ENCODE measurements at places on chromosomes 11 and 22.
A peak's percentile ranks its signal among the peaks of the same experiment; 100 is the strongest.

DNA sequence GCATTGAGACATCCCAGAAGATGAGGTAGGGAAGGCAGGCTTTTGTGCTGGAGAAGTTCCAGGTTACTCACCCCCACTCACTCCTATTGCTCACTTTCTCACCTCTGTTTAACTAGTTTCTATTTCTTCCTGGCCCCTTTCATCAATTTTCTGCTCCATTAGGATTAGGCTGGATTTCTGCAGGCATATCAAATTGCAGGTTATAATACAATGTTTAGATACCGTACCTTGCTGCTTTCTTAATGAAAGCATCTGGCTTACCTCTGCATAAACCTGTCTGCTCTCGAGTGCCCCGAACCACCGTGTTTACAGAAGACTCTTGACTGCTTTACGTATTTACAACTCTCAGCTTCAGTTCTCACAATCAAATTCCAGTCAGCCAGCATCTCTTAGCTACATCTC, 173.7 kb downstream of the ADAMTS15 start:
- no peak for DNase-seq

DNA sequence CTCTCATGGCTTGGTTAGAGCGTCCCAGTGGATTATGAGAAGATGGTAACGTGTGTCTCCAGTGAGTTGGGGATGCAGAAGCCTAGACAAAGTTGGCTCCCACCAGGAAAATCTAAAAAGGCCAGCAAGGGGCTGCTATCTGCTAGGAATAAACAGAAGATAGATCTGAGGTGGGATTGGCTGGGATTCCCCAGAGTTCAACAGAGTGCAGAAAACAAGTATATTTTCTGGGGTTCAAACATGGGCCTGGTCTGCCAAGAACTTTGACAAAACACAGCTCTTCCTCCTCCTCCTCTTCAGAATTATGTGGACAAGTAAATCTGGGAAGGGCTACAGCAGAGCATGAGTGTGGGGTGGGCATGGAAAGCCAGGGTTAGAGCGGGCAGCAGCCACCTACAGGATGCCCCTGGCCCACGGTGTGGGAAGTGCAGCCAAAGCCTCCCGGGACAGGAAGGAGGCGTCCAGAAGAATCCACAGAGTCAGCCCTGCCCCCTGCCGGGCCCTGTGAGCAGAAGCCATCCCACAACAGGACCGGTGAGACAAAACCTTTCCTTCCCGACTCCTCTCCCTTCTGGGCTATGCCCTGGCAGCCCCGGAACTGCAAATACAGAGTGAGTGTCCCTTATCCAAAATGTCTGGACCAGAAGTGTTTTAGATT, 67.1 kb downstream of the CD82 start:
- DNase-seq, result peak; percentile 61

DNA sequence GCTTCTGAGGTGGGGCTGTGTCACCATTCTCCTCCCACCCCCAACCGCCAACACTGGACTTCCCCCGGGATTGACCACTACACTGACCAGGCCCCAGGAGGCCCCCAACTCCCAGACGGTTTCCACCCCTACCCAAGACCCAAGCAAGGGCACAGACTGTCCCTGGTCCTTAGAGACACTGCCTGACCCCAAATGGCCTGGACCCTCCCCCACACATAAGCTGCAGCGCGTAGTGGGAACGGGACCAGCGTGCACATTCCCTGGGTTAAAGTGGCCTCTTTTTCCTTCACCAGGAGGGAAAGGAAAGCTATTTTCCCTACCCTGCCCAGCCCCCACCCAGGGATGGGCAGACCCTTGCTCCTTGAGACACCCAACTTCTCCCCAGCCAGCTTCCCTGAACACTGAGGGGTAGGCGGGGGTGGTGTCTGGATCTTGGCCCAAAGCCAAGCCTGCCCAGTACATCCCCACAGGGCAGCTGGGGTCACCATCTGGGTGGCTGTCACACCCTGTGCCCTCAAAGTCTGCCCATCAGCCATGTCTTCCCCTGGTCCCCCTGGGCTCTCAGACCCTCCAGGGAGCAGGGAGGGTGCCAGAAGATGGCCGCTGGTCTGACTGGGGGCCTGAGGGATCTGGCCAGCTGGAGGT, 1.6 kb upstream of the MAPK12 start:
- no peak for DNase-seq

- peak; percentile 68 for DNase-seq
Measured at GRCh38 chr11:132114185-132114584, 743.8 kb downstream of the NTM start.

GRCh38 chr22:31346255-31346732, at the start of gene PATZ1:
TSS of gene PATZ1 (minus strand) at chr22:31346346. CDS start at chr22:31345602, 744 bp downstream.
- DNase-seq, result no peak

GRCh38 chr11:24585192-24585591, 88.3 kb downstream of the LUZP2 start:
- DNase-seq, result no peak

DNA sequence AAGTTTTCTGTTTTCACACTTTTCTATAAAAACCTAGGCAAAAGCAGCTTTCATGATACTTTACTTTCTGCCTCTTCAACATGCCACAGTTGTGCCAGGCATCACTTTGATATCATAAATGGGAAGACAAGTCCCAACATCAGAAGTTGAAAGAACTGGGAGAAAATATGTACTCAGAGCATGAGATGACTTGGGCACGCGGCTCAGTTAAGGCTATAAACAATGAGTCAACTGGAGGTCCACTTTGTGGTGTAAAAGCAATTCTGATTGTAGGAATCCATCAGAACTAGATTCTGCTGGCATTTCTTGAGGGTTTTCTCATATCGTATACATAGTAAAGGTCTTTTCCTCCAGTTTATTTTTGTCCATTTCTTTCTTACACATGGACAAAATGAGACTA, 109.7 kb upstream of the USP47 start:
- no peak for DNase-seq

DNA sequence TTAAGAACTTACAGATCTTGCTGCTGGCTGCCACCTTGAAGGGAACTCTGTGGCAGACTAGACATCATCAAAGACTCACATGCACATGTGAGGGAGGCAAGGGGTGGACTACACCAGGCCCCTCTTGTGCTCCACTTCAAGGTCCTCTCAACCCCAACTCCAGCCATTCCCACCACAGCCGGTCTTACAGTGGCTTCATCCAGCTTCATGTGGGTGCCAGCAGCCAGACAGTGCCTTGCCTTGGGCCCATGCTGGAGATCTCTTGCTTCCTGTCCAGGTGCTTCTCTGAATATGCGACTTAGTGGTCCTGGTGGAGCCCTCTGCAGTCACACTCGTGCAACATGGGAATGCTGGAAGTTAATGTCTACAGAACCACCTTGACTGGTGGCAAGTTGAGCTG, 44.6 kb upstream of the WNT7B start:
- no peak for DNase-seq

GRCh38 chr11:128550261-128550821, 37.0 kb downstream of the ETS1 start:
- no peak for DNase-seq

DNA sequence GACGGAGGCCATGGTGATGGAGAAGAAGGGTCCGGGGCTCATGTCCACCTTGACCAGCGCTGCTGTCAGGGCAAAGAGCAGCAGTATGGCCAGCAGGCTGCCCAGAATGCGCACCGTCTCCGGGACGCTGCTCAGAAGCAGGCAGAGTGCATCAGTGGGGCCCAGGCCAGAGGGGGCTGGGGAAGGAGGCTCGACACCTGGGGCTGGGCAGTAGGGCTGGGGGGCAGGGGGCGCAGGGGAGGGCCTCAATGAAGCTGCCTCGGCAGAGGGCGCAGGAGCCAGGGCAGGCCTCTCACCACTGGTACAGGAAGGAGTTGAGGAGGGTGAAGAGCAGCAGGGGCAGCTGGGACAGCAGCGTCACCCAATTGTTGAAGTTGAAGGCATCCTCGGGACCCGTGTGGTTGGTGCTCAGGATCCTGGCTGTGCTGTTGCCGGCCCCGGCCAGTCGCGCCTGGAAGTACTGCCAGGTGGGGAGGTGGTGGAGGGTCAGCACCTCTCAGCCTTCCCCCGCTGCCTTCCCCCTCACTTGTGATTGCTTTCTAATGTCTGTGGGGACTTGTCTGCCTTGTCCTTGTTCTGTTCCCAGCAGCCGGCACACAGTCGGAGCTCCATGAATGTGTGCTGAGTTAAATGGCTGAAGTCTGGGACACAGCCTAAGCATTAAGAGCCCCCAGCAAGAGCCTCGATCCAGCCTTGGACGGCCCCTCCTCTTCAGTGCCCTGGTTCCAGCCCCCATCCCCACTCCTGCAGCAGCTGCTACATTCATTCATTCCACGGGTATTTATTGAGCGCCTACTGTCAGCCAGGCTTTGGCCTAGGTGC, 2.3 kb downstream of the SLC29A2 start:
- DNase-seq, result peak; percentile 40

DNA sequence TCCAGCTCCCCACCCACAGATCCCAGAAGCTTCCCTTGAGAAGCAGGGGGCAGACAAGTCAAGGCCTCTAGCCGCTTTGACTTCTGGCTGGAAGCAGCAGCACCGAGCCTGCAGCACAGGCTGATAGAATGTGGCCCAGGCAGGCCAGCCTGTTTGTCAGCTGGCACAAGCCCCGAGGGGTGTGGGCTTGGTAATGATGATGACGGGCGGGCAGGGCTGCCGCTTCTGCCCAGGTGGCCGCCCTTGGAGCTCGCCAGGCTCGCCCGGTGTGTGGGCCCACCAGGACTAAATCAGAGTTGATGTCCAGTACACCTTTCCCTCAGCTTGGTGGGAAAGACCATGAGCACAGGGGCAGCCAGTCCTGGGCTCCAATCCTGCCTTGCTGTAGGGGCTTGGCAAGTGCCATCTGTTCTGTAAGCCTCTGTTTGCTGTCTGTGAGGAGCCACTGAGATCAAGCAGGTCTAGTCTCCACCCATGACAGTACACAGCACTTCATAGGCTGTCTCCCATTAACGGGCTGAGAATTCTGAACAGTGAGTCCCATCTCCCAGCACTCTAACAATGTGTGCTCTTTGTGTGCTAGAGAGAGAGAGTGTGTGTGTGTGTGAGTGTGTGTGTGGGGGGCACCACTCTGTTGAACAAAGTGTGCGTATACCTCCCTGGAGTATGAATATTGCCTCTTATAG, 26.8 kb downstream of the MICAL2 start:
- no peak for DNase-seq

- DNase-seq, result no peak
Measured at GRCh38 chr11:43689167-43689566, 8.6 kb downstream of the HSD17B12 start.

GRCh38 chr11:12439615-12440014, 62.2 kb downstream of the PARVA start:
- DNase-seq, result no peak

GRCh38 chr11:8045839-8046238, 35.2 kb upstream of the TUB start:
- DNase-seq, result no peak

DNA sequence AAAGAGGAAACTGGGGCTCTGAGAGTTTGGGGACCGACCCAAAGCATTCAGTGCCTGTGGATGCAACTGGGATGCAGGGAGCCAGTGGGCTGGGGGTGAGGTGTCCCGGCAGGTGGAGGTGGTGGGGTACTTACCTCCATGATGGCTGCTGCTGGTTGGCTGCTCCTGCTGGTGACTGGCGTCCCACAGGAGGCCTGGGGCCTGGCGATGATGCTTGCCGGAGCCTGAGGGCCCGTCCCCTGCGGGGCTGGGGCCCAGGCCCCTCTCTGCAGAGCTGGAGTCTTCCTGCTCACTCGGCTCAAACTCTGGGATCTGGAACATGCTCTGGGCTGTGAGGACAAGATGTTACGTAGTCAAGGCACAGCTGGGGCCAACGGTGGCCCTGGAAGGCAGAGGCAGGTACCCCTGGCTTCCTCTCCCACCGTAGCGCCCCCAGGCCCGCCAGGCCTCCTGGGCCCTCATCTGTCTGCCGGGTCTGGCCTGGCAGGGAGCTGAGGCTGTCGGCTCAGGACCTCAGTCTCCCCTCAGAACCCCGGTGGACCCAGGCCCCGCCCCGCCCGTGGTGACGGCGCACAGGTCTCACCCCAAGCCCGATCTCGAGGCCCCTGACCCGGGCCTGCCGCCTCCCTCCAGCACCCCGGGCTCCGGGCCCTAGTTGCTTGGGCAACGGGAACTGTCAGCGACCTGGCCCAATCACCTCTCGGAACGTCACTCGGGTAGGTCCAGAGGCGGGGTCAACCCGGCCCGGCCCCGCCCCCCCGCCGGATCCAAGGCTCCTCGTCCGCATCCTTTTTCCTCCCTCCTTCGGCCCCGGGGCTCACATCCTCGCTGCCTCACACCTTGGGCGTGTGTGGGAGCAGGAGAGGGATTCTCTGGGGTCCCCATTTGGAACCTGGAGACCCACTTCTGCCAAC, at the start of gene BAD:
Gene BAD (minus strand): TSS at position 618 of the 914 bp plus-strand sequence. CDS start 297 bp downstream, at position 321.
- DNase-seq, result peak; percentile 97

- no peak for DNase-seq
Measured at GRCh38 chr11:120651836-120652235, 140.3 kb downstream of the GRIK4 start.

- no peak for DNase-seq
Measured at GRCh38 chr11:59205648-59206047, 7.1 kb downstream of the MPEG1 start.

- DNase-seq, result no peak
Measured at GRCh38 chr11:45765107-45765668, 39.8 kb upstream of the SLC35C1 start.

- no peak for DNase-seq
Measured at GRCh38 chr11:67998150-67999045, 5.5 kb downstream of the UNC93B1 start.

DNA sequence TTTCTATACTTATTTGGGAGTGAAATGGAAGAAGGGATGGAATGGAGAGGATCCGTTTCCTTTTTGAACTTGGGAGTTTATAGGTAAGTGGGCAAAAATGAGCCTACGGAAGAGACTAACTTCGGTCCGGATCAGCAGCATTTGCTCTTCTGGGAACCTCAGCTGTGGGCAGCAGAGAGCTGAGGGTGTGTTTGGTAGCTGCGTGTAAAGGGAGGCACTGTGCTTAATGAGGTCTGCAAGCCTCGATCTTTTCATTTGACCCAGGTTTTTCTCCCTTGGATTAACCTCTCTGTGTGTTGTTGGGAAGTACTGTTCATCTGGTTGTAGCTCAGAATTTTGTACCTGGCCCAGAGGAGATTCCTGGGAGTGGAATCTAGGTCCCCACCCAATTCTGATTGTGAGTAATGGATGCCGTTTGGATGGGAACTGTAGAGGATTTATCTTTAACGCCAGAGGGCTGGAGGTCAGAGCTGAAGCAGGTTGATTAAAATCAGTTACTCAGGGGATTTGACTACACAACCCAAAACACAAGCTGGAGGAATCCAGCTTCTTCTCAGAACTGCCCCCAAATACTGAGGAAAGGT, 201.6 kb upstream of the SORL1-AS1 start:
- DNase-seq, result no peak

All from ecto neural progenitor cell (in vitro differentiated cells).